ENCODE measurements at places on chromosomes 6 and 20.

GRCh38 chr6:5956939-5957338 lies 49.8 kb downstream of the NRN1 start:
- DNase-seq: no peak

DNA sequence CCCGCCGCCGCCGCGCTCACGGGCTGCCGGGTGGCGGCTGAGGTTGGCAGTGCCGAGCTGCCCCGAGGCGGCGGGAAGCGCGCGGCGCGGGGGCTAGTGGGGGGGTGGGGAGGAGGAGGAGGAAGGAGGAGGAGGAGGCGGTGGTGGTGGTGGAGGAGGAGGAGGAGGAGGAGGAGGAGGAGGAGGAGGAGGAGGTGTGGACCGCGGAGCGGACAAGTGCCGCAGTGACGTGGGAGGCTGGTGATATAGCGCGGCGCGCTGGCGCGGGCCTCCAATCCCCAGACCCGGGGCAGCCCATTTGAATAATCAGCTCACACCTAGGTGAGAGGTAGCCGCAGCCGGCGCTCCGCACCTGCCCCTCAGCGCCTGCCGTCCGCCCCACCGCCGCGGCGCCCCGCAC lies at the start of gene FOXA2:
FOXA2 (minus strand) TSS at position 51 of the 400 bp plus-strand sequence. CDS start 294 bp downstream, outside the sequence.
- no peak for DNase-seq

- DNase-seq: no peak
These were observed 225.3 kb upstream of the EPHA7 start for GRCh38 chr6:93644611-93645010.

- no peak for DNase-seq
These were observed 177.0 kb upstream of the KCNG1 start for GRCh38 chr20:51199920-51200319.

DNA sequence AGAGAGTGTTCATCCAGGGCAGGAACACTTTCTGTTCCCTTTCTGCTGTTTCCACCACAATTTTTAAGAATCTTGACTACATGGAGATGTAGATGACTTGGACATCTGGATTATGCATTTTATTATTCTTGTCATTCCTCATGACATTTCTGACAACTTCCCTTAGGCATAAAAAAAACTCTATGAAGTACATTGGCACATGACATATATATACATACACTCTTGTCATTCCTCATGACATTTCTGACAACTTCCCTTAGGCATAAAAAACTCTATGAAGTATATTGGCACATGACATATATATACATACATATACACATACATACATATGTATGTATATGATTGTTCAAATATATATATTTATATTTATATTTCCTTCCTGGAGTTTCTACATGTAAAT lies 531.5 kb downstream of the COL12A1 start:
- no peak for DNase-seq

DNA sequence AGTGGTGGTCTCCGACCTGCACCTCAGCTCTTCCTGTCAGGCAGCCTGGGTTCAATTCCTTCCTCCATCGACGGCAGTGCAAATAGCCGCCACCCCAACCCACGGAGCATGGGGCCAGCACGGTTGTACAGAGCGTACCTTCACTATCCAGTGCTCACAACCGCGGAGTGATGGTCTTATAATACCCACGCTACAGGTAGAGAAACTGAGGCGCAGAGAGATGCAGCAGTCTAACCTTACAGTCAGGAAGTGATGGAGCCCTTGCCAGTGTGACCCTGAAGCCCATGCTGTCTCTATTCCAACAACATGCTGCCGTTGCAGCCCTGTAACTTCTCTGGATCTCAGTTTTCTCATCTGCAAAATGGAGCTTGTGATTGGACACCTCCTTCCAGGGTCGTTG lies 11.0 kb downstream of the SCRT2 start:
- DNase-seq: no peak

GRCh38 chr20:50731930-50732690 lies 730 bp downstream of the PARD6B start:
- DNase-seq: peak; percentile 21

DNA sequence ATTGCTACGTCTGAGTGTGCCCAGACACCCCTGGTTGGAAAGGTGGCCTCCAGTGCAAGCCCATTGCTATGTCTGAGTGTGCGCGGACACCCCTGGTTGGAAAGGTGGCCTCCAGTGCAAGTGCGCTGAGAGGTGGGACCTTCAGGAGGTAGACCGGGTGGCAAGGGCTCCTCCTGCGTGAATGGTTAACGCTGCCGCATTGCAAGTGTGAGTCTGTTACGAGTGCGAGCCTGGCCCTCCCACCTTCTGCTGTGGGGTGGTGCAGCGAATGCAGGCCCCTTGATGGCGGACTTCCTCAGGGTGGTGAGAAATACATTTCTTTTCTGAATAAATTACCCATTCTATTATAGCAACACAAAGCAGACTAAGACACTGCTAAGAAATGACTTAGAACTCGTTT lies 208.8 kb downstream of the DLL1 start:
- no peak for DNase-seq

GRCh38 chr6:108640104-108640503 lies 79.4 kb downstream of the FOXO3 start:
- no peak for DNase-seq

- DNase-seq: no peak
These were observed 181.9 kb downstream of the SYNDIG1 start for GRCh38 chr20:24651171-24651975.

DNA sequence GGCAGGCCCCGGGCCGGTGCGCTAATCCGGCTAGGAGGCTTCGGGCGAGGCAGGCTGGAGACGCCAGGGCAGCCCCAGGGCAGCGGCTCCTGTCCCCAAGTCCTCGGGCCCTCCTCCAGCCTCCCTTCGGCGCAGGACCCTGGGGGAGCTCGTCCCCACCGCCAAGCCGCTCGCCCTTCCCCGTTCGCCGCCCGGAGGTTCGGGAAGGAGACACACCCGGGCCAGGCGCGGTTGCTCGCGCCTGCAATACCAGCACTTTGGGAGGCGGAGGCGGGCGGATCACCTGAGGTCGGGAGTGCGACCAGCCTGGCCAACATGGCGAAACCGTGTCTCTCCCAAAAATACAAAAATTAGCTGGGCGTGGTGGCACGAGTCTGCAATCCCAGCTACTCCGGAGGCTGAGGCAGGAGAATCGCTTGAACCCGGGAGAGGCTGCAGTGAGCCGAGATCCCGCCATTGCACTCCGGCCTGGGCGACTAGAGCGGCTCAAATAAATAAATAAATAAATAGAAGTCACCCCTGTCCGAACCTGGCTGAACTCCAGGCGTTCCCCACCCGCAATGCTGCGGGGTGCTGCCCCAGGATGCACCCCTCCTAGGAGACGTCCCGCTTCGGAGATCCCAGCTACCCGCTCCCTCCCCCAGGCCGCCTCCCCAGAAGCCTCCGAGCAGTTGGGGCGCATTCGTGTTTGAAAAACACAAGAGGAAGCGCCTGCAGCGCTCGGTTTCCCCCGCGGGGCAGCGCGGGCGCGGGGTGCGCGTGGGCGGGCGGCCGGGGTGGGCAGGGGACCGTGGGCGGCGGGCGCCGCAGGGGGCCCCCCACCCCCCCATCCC lies 27.5 kb downstream of the SERPINB9 start:
- DNase-seq: peak; percentile 63

GRCh38 chr20:4488407-4489339 lies 233.0 kb upstream of the PRND start:
- DNase-seq: no peak

- no peak for DNase-seq
These were observed 565.4 kb downstream of the RFPL4B start for GRCh38 chr6:112912416-112913101.

DNA sequence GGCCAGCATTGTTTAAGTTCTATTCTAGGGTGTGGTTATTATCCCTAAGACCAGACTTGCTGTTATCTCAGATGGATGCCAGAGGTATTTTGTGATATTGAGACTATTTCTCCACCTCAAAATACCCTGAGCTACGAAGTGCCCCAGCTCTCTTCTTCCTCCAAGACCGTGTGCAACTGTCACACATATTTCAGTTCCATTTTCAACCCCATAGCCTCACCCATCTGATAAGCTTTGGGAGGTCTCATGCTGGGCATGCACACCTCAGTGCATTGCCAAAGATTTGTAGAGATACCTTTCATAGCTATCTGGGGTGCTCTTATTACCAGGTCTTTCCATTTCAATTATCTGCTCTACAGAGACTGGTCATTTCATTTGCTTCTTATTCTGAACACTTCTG lies 815.8 kb upstream of the EYS start:
- DNase-seq: no peak

GRCh38 chr6:147859071-147859470 lies 350.6 kb downstream of the SAMD5 start:
- DNase-seq: no peak

DNA sequence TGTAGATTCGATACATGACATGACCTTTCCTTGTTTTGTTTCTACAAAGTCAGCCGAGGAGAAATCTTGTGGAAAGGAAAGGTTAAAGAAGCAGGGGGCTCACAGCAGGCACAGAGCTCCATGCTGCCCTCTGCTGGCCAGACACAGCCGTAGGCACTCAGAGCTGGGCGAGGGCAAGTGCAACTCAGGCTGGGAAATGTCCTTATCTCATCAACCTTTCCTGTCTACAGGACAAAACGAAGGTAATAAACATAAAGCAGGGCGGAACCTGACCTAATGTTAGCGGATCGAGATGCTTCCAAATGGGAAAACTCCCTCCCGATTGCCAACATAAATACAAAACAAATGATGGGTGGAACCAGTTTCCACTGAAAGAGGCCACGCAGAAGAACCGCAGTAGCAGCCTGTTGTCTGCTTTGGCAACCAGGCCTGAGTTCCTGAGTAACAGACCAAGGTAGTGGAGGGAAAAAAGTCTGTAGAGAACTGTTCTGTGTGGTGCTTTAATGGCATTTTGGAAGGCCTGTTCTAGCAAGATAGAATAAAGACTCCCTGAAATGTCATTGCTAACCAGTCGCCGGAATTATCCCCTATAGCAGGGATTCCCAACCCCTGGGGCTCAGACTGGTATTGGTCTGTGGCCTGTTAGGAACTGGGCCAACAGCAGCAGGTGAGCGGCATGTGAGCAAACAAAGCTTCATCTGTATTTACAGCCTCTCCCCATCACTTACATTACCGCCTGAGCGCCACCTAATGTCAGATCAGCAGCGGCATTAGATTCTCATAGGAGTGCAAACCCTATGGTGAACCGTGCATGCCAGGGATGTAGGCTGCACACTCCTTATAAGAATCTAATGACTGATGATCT lies 85.2 kb downstream of the MBOAT1 start:
- peak; percentile 69 for DNase-seq

GRCh38 chr6:31705931-31706330 lies 735 bp upstream of the LY6G6F start:
- DNase-seq: no peak

- DNase-seq: no peak
These were observed 76.2 kb upstream of the IPCEF1 start for GRCh38 chr6:154432533-154433476.

DNA sequence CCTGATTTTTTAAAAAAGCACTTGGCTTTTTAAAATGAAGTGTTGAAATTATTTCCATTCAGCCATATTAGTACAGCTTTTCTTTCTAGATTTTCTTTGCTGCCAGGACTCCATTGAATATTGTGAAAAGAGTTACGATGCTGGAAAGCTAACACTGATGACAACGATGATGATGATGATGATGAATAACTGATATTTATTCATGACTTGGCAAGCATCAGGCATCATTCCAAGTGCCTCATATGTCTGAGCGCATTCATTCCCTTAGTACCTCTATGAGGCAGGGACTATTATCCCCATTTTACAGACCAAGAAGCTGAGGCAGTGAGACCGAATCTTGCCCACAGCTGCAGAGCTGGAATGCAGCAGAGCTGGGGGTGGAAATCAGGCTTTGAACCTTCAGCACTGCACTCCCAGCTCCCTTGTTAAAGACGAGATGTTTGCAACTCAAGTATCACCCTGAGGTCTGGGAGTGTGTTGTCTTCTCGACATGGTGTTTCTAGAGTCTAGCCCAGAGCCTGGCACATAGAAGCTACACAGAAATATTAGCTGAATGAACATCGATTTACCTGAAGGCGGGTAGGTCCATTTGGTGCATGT lies 85.5 kb upstream of the FRMD1 start:
- no peak for DNase-seq

DNA sequence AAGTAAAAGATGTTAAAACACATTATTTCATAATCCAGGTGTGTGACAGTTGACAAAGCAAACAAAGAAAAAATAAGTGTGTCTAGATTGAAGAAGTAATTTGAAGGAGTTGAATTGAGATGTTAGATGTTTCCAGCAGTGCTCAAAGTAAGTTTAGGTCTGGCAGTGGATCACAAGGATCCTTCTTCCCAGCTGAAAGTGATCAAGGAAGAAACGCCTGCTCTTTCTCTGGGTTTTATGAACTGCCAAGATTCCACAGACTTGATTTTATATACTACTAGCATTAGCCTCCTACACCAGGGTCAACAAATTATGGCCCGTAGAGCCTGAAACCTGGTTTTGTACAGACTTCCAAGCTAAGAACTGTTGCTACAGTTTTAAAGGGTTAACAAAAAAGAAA lies 30.3 kb downstream of the STX7 start:
- DNase-seq: no peak

GRCh38 chr20:33082546-33082945 lies 3.1 kb downstream of the BPIFB4 start:
- no peak for DNase-seq

DNA sequence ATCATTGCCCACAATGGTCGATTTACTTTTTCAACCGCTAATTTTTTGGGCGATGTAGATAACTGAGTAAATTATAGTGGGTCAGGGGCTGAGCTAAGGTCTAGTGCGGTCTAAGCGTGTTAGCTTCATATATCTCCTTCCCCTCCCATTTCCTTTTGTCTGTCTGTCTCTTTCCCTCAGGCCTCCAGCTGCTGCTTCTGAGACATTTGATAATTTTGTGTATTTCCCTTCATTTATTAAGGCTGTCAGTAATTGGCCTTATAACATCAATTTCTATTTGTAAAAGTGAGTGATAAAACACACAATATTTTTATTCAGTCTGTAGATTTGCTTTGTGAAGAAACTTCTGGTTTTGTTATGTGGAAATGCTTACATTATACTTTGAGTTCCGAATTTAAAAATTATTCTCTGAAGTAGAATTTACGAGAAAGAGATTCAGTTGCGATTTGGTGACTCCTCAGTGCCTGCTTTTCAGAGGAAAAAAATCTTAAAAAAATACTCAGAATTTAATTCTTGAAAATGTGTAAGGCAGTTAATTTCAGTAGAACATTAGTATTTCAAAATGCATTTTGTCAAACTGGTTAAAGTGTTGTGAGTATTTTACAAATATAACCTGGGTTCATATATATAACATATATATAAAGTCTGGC lies 1.4 kb downstream of the TMEM170B start:
- no peak for DNase-seq

DNA sequence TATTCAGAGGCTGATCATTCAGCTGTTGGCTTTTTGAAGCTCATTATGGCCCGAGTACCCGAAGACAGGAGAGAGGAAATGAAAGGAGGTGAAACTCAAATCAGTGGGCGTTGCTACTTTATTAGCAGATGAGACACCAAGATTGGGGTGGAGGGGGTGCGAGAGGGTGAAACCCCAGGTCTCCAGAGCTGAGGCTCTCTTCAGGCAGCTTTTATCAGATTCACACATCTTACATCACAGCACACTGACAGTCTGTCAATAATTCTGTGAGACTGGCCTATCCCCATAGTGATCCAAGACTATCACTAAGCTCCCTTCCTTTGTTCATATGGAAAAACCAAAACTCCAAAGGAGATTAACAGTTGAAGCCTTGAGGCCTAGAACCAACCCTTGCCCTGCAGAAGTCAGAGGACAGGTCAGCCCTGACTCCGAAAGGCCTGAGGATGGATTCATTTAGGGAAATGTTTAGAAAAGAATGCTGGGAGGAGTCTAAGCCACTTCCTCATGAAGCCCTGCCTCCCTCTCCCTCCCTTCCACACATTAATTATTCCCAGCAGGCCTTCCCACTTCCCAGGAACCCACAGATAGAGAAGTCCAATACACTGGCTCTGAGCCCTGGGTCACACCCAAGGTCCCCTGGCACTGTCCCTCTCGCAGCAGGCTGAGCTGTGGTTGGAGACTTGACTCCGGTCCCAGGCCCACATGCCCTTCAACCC lies 23.2 kb downstream of the TRERF1 start:
- peak; percentile 60 for DNase-seq

Measured in activated CD4-positive, alpha-beta memory T cell treated with anti-CD3 and anti-CD28 coated beads for 36 hours (primary cell).